ENCODE measurements at places on chromosomes 7 and 10. TPM values are rescaled to one million over a fixed set of nuclear protein-coding genes. Genes with fewer than 3 reads are reported as not detected.

The TRIM56 gene
- total RNA-seq = 13.4 TPM

The LIPM gene
- not detected for total RNA-seq

The MOGAT3 gene
- total RNA-seq = not detected

The VCL gene
- total RNA-seq = 136 TPM

The SKIDA1 gene
- total RNA-seq = 0.91 TPM

The NPSR1 gene
- total RNA-seq = not detected

The HOXA11 gene
- 0.70 TPM for total RNA-seq

The ZNF804B gene
- total RNA-seq = not detected

The CNNM1 gene
- total RNA-seq = 26.2 TPM

The MET gene
- 81.1 TPM for total RNA-seq

Data from A549 treated with GW870086 at 1 μM for 4 hours (cell line).